GM03348 (cell line): ENCODE measurements at places on chromosomes 12 and 14.

- DNase-seq = no peak
Observed at GRCh38 chr12:93149229-93149628, 220.1 kb upstream of the EEA1 start.

DNA sequence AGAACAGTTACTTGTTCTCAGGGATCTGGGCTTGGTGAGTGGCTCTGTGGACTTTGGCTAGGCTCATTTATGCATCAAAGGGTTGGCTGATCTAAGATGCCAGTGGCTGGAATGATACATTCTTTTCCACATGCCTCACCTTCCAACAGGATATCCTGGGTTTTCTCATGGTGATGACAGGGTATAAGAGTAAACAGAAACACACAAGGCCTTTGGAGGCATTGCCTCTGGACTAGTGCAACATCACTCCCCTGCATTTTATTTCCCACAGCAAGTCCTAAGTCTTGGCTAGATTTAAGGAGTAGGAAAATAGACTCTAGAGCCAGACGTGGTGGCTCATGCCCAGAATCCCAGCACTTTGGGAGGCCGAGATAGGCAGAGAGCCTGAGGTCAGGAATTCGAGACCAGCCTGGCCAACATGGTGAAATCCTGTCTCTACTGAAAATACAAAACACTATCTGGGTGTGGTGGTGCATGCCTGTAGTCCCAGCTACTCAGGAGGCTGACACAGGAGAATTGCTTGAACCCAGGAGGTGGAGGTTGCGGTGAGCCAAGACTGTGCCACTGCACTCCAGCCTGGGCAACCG lies 47.9 kb downstream of the RPH3A start:
- no peak for DNase-seq

GRCh38 chr14:75402867-75403413 lies 24.9 kb upstream of the JDP2 start:
- DNase-seq = no peak

DNA sequence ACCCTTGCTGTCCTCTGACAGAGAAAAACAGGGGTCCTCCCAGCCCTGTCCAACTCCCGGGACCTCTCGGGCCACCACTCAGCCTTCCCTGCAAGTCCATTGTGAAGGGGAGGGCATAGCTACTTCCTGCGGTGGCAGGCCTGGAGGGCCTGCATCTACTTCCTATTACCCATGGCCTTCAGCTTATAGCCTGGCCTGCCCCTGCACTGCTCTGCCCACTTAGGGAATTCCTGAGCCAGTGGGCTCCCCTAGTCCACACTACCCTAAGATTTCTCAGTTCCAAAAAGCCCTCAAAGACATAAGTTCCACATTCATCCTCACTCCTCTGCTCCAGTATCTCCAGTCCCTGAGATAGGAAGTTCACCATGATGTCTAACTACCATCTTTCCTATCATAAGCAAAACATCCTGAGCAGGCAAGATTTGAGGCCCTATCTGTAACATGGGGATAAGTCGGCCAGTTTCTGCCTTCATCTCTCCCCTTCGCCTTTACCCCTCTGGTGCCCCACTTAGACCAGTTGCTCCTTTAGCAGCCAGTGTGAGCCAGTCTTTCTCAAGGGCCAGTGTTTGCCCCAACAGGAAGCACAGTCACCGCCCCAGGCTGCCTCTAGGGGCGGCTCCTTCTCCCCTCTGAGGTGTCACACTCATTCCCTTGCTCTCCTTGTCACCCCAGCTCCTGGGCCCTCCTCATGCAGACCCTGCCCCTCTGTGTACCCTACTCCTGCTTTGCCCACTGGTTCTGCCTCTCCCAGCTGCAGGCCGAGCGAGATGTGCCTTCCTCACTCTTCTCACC lies 10.9 kb downstream of the HDAC7 start:
- DNase-seq = peak; percentile 60

DNA sequence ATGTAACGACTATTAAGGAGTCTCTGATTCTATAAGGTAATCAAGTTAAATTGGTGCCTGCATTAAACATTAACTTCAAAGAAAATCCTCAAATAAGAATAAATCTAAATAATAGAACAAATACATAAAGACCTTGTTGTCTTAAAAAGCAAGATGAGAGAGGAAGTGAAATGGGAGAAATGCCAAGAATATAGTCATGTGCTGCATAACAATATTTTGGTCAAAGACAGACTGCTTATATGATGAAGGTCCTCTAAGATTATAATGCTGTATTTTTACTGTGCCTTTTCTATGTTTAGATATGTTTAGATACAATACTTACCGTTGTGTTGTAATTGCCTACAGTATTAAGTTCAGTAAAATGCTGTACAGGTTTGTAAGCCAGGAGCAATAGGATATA lies 213.6 kb downstream of the C12orf42 start:
- DNase-seq = no peak

DNA sequence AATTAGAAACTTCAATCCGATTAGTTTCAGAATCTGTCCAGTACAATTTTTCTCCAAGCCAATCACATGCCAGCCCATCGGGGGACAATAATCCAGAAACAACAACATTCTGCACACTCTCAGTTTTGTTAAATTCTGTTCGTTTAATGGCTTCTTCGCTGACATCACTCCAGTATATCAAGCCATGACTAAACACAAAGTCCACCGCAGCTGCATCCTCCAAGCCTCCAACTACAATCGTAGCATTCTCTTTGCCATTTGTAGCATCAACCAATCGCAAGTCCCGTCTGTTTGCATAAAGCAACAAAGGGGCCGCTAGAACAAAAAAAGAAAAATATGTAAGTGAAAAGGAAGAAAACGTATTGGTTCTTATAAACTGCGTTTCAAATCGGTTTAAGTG lies 22.5 kb downstream of the LRP6 start:
- DNase-seq = no peak

DNA sequence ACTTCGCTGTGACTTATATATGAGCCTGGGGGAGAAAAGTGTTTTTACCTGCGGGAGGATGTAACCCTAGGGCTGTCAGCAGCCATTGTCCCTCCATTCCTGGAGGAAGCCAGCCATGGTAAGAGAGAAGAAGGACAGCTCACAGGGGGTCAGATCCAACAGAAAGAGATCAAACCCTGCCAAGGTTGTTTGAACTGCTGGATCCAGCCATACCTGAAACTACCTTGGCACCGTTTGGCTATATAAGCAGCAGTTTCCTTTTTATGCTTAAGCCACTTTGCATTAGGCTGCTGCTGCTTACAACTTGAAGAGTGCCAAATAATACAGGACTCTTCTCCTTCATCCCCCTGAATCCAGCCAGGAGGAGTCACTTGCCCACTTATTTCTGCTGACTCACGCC lies 205.5 kb downstream of the PHETA1 start:
- DNase-seq = no peak

- no peak for DNase-seq
Observed at GRCh38 chr14:62662811-62663455, 382.3 kb downstream of the KCNH5 start.

- DNase-seq = no peak
Observed at GRCh38 chr14:99707921-99708320, 23.8 kb downstream of the CYP46A1 start.

DNA sequence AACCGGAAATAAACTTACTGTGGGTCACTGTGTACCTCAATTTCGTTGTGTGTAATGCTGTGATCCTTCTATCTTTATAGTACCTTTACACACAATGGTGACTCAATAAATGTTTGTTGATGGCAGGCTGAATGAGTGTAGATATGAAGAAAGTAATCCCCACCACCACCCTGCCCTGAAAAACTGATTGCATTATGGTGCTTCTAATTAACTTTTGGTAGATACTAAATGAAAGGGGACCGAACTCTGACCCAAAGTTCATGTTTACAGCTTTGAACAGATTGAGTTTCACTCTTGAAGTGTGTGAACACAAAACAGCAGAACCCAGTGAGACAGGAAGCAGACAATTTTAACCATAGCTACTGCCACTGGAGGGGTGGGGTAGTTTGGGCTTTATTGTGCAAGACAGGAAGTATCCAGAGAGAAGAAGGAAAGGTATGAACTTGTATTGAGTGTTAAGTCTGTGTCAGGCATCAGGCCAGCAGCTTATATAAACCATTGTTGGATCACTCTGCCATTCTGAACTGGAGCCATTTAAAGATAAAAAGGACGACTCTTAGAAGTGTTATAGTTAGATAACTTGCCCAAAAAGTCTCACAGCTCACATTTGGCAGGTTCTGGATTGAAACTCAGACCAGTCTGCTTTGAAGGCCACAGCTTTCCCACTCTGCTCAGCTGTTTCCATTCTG lies 197.0 kb upstream of the AMIGO2 start:
- peak; percentile 48 for DNase-seq

DNA sequence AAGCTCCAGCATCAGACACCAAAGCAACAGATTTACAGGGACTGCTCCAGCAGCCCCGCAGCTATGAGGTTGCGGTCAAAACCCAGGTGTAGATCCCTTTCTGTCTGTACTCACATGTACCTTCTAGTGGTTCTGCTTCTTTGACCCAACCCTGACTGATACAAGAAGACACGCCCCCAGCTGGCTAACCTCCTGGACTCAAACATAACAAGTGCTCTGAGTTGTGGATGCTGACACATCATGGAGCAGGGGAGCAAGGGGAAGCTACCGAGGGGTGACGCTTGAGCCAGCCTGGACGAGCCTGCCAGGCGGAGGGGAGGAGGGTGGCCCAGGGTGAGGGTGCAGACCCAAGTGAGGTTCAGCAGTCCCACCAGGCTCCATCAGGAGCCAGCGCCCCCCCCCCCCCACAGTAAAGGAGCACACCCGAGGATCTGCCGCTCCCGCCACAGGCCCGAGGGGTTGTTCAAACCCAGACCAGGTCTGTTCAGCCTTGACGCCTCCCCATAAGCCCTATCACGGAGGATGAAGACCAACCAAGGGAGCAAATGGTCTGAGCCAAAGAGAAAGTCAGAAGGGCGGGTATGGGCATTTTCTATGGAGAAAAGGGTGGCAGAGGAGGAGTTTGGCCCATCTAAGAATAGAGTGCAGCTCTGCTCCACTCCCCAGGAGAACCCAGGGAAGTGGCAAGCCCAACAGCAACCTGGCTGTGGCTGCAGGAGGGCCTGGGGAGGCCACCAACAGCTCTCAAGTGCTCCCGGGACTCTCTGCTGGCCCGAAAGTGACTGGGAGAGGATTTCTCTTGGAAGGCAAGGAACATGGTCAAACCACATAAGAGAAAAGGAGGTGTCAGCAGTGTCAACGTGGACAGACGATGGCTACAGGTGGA lies 229.4 kb downstream of the BCL11B start:
- no peak for DNase-seq

GRCh38 chr12:120710805-120711296 lies 593 bp downstream of the UNC119B start:
- peak; percentile 42 for DNase-seq

DNA sequence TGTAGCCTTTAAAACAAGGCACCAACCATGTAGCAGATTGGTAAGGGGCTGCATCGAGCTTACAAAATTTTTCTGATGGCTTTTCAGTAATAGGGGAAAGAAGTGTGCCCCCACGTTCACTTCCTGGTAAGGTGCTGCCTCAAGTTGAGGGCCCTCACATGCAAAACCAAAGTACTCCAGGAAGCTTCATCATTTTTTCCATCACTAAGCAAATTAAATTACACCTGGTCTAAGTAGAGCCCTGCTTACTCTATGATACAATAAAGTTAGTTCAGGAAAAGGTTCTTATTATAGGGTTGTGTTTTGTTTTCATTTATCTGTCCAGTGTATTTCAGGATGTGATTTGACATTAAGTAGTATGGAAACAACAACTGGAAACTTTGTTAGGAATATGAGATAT lies 15.0 kb upstream of the AKAP5 start:
- no peak for DNase-seq

- no peak for DNase-seq
Observed at GRCh38 chr14:70857496-70857890, 48.2 kb upstream of the MAP3K9 start.

- no peak for DNase-seq
Observed at GRCh38 chr12:129559776-129560175, 344.0 kb downstream of the TMEM132D start.

DNA sequence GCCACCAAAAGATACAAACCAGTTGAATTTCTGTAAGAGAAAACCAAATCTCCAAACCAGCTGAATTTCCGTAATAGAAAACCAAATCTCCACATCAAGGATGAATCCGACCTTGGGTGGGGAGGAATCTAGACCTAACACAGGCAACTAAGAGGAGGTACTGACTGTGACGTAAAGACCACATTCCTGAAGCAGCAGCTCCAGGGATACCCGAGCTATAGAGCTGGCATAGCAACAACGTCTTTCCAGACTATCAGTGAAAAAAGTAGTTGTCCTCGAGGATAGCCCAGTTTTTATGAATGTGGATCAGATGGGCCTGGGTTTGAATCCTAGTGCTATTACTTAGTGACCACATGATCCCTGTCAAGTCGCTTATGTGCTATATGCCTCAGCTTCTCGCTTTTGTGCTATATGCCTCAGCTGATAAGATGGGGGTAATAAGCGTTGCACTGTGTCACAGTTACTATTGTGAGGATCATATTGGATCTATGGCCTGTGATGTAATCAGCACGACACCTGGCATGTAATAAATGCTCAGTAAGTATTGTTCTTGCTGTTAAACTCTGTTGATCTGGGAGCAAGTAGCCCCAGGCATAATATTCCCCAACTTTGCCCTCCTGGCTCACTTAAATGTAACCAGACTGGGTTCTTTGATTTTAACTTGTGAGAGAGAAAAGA lies 113.8 kb downstream of the EGLN3 start:
- DNase-seq = no peak

- peak; percentile 18 for DNase-seq
Observed at GRCh38 chr14:56514663-56515371, 64.8 kb upstream of the TMEM260 start.

DNA sequence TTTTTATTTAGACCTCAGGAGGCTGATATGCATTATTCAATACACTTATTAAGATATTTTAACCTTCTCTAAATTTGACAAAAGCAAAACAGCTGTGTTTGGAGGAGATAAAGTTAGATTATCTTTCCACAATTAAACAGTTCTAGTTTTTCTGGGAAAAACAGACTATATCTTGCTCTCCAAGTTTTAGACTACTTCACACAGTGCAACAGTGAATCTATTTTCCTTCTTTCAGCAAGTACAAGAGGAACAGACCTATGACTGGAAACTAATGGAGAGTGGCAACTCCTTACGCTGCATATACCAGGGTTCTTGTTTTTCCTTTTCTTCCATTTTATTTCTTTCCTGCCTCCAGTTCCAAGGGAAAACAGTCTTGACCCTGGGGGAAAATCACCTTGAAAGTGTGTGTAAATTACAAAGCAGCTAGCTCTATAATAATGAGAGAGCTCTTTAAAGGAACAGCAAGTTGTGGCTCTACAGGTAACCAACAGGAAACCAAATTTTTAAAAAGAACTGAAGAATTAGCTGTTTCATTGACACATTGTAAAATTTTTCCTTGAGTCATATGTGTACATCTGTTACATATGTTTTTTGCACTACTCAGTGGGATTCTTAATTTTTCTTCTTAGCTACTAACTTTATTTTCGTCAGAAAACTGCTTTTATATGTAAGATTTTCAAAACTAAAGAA lies 27.4 kb downstream of the DNM1L start:
- no peak for DNase-seq

GRCh38 chr14:75393794-75394193 lies 34.0 kb upstream of the JDP2 start:
- no peak for DNase-seq

GRCh38 chr14:96145116-96145864 lies 59.3 kb upstream of the BDKRB2 start:
- peak; percentile 64 for DNase-seq
